H7 (cell line): ENCODE measurements at places on chromosomes 5 and 9. TPM values are rescaled to one million over a fixed set of nuclear protein-coding genes. Genes with fewer than 3 reads are reported as not detected.
A peak's percentile ranks its signal among the peaks of the same experiment; 100 is the strongest.

TNFSF15 gene
- total RNA-seq: not detected in 2 replicates

TXNDC8 gene
- not detected in 2 replicates for total RNA-seq

PCDHGA5 gene
- not detected in 2 replicates for total RNA-seq

DNA sequence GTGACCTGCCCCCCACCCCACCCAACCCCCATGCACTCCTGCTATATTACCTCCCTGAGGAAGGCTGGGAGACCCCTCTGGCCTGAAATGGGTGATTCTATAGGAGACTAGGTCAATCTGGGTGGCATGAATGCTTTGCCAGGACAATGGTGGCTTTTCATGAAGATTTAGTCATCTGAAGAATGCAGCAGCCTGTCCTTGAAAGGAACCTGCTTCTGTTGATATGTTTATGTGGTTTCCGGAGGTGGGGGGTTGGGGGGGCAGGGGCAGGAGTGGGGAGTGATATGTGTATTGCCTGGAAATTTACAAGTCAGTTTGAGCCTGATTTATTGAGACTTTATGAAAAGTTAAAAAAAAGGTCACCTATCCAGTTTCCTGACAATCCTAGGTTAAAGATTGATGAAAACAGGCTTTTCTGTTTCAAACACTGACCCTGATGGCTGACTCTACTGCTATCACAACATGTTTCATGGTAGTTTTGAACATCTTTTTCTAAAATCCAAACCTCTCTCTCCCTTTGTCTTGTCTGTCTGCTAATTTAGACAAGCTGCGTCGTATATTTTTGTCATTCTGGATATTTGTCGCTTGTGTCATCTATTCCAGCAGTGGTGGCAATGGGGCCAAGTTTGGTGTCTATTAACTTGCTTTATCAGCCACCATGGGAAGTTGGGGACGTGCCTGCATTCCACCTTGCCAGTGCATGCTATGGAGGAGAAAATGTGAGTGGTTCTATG, 153.7 kb upstream of the EGFLAM start:
- peak; percentile 44 for DNase-seq

DNA sequence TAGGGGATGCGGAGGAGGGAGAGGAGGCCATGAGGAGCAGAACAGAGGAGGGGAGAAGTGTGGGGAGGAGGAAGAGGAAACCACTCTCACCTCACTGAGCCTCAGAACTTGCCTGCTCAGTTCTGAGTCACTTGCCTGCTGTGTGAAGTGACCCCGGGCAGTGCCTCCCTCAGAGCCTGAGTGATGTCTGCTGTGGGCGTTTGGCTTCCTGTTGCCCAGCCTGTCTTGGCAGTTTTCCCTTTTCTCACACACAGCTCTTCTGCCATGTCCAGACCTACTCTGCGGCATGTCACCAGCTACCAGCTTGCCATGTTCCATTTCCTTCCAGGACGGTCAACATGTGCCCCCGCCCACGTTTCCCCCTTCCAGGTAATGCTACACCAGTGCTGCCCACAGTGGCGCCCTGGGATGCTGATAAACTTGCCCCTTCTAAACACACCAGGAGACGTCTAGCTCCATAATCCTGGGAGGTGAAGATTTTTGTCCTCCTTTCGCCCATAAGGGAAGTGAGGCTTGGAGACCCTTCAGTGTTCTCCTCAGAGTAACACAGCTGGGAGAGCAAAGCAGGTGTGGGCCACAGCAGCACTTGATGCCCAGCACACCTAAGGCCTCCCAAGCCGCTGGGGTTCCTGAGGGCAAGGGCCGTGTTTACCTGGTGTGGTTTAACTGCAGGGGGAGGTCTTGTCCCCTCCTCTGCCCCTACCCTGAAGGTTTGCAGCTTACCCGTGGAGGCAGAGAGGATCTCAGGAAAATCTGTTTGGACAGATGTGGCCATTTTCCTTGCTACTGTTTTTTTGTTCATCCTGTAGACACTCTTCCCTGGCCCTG, 63.8 kb upstream of the RNF130 start:
- peak; percentile 33 for DNase-seq

DNA sequence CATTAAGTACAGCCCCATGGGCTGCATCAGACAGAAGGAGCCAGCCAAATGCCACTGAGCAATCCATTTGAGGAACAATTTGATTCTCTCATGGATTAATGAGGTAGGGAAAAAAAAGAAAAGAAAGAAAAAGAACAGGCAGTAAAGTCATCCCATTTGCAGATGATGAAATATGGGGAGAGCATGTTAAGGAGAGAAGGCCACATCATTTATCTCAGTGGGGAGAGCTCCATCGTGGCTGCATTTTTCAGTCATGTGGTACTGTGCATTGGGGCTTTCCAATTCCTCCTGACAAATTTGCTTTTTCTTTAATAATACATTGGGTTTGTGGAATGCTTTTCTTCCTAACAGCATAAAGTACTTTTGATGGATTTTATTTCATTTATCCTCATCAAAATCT, 375.2 kb upstream of the TLE4 start:
- no peak for DNase-seq

GRCh38 chr9:129145841-129146292, 32.2 kb downstream of the IER5L start:
- DNase-seq: peak; percentile 96

- DNase-seq: no peak
Measured at GRCh38 chr9:124303762-124304161, 46.0 kb downstream of the NEK6 start.

- DNase-seq: no peak
Measured at GRCh38 chr5:81760521-81760920, 9.6 kb upstream of the SSBP2 start.

GRCh38 chr5:135719428-135720063, 114.9 kb upstream of the SLC25A48 start:
- DNase-seq: no peak

GRCh38 chr9:127805620-127806019, 2.9 kb downstream of the FPGS start:
- DNase-seq: peak; percentile 91

GRCh38 chr5:177350776-177351391, 584 bp downstream of the LMAN2 start:
- no peak for DNase-seq
